CD4-positive, alpha-beta T cell (primary cell): ENCODE measurements at places on chromosomes 12 and 14.

- DNase-seq, result no peak
Measured at GRCh38 chr14:51444353-51445000, 204.4 kb downstream of the TMX1 start.

DNA sequence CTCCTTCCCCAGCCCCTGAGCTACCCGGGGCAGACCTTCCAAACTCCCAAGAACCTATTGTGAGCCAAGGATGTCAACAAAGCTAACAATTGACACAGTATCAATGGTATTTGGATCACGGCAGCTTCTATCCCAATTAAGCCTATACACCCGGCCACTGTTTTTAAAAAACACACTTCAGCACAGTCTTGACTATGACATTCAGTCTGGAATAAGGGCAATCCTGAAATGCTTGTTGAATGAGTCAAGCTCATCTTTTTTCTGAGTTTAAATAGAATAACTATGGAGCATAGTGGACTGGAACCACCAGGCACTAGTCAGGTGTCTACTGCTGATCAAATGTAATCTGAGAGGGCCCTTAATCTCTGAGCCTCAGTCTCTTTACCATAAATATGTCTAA is 5.7 kb downstream of the DENND5B start:
- no peak for DNase-seq

DNA sequence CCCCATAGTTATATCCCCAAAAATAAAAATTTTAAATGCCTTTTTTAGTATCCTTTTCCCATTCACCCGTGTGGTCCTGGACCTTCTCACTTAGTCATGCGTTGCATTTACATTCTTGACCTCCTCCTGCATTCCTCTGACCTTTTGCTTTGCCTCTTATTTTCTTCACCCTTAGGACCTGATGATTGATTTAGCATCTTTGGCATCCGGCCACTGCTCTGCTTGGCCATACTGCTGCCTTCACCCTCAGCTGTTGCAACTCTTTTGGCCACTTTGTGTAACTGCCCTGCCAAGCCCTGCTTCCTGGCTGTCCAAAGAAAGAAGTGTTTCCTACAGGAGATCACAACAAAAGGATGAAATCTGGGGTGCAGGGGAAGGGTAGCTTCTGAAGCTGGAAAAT is 48.8 kb upstream of the SLC38A4 start:
- no peak for DNase-seq

DNA sequence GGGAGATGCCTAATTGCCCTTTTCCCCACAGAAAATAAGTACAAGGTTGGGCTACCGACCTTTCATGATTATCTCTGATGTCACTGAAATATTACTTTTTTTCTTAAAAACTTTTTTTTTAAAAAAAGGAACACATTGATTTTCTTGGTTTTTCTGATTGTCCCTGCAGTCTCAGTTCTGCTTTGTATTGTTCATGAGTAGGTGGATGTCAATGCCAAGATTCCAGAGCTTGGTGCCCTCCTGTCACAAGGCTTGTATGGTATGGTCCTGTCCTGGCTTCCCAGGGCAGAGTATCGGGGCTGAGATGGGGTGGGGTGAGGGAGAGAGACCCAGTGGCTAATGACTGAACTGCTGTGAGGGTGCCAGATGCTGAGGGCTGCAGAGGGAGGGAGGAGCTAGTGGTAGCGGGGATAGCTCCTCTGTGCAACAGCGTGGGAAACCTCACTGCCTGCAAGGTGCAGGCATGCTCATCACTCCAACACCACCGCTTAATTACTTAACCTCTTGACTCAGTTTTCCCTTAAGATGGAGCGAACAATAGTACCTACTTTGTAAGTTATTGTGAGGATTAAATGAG is 4.4 kb upstream of the CTDSP2 start:
- DNase-seq, result no peak

GRCh38 chr12:107309020-107309419 is 215.7 kb upstream of the CRY1 start:
- no peak for DNase-seq

GRCh38 chr12:43022838-43023237 is 433.3 kb upstream of the PRICKLE1 start:
- DNase-seq, result no peak

- DNase-seq, result no peak
Measured at GRCh38 chr14:96176811-96177211, 27.8 kb upstream of the BDKRB2 start.

DNA sequence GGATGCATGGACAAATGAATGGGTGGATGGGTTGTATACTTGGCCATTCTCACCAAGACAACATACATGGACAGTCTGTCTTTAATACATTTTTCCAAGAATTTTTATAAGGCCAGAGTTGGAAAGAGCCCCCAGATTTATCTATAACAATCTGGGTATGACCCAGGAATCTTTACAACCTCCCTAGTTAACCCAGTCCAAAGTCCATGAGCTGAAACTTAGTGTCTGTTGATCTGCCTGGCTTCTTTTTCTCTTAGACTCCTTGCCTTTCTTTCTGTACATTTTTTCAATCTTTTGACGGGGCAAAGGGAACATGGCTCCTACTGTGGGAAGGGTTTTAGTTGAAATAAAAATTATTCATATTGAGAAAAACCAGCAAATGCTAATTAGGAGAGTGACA is 740 bp downstream of the FGF23 start:
- DNase-seq, result no peak

DNA sequence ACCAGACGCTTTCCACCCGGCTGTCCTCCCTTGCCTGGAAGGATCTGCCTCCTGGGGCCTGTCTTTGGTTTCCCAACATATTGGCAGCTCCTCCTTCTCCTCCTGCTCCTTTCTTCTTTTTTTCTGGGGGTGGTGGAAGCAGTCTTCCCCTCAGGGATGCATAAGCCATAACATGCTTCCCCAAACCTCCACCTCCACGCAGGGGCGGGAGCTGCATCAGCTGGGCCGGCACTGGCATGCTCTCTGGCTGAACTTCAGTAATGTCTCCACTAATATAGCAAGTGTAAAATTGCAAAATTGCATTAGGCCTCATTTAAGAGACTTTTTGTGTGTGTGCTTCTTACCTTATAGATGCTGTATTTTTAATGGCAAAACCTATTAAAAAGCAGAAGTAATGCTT is 58.6 kb downstream of the GLT1D1 start:
- DNase-seq, result no peak

DNA sequence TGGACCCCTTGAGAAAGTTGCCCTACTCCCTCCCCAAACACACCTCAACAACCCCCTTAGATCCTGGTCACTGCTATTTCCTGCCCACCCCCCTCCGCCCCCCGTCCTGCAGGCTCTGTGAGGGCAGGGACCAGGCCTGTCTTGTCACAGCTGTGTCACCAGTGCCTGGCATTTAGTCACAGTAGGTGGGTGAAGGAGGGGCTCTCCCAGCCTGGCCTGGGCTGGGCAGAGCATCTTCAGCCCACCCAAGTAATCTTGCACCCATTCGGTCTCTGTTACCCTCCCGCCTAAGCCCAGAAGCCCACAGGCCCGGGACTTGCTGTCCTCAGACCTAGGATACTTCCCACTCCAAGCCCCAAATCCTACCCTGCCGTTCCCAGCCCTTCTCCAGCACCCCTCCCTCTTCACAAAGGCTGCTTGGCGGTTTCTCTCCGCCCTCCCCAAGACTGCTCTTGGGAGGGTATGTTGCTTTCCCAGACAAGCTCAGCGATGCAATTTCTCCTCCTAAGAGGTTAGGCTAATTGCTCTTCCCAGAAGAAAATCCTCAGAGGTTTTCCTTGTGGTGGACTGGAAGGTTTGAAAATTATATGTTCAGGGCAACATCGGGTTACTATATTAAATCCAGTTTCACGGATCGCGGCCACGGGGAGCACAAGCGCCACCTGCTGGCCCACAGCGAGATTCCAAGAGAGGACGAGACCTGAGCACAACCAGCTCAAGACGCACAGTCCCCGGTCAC is 50.8 kb upstream of the ZFP36L1 start:
- peak; percentile 69 for DNase-seq

GRCh38 chr14:103073876-103074728 is 9.9 kb upstream of the LBHD2 start:
- peak; percentile 24 for DNase-seq

- no peak for DNase-seq
Measured at GRCh38 chr12:113676547-113676946, 204.9 kb upstream of the LHX5 start.

DNA sequence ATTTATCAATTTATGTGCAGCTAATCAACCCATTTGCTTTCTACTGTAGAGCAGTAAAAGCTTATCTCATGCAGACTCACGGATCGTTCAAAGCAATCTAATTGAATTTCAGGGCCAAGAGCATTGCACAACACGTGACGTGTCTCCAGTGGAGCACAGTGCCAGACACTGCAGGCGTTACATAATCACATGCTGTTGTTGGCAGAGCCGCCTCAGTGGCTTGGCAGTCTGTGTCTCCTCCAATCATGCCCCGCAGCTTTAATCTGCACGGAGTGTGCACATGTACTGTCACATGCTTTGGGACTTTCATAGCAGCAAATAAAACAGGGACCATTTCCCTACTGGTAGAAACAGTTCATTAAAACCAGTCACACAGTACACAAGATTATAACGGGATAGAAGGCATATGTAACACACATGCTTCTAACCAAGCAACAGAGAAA is 309.3 kb downstream of the ITPR2 start:
- no peak for DNase-seq

GRCh38 chr12:51814311-51815088 is 34.0 kb downstream of the FIGNL2 start:
- DNase-seq, result peak; percentile 87
